Right renal cortex interstitium (tissue), 3 donors: ENCODE measurements at places on chromosomes 16 and 17. TPM values are rescaled to one million over a fixed set of nuclear protein-coding genes. Genes with fewer than 3 reads are reported as not detected.

Gene MILR1
- polyA plus RNA-seq: 3.3 TPM

Gene PPP1R1B
- 14.1 TPM for polyA plus RNA-seq

Gene CD7
- 0.28 TPM for polyA plus RNA-seq

Gene KRT9
- polyA plus RNA-seq: not detected

Gene KRTAP17-1
- polyA plus RNA-seq: not detected

Gene FBXW10
- 0.94 TPM for polyA plus RNA-seq

Gene CYB561
- 26.6 TPM for polyA plus RNA-seq

Gene TUFM
- polyA plus RNA-seq: 220 TPM

Gene NOG
- polyA plus RNA-seq: 1.6 TPM

Gene RHOT1
- 59.7 TPM for polyA plus RNA-seq

Gene TEX14
- 0.38 TPM for polyA plus RNA-seq

Gene ABCC11
- polyA plus RNA-seq: 0.80 TPM

Gene WFIKKN1
- 0.94 TPM for polyA plus RNA-seq

Gene SLC16A11
- polyA plus RNA-seq: 0.29 TPM
